ENCODE measurements at places on chromosomes 5 and 9.

DNA sequence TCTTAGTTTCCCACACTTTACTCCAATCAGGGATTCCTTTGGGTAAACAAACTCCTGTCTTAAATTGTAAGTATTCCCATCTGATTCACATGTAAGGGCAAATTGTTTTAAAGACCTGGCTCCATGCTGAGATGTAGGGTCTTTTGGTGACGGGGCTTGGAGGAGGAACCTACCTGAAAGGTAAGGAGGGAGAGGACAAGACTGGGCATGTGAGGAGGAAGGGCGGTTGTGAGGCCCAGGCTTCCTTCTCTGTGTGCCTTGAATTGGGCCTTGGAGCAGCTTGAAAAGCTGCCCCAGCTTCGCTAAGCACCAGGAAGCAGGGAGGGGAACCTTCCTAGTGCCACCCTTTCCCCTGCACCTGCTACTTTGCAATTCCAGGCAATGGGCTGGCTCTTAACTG lies 86.8 kb downstream of the C9orf152 start:
- DNase-seq, result no peak

GRCh38 chr5:1442222-1443145 lies 2.8 kb downstream of the SLC6A3 start:
- no peak for DNase-seq

DNA sequence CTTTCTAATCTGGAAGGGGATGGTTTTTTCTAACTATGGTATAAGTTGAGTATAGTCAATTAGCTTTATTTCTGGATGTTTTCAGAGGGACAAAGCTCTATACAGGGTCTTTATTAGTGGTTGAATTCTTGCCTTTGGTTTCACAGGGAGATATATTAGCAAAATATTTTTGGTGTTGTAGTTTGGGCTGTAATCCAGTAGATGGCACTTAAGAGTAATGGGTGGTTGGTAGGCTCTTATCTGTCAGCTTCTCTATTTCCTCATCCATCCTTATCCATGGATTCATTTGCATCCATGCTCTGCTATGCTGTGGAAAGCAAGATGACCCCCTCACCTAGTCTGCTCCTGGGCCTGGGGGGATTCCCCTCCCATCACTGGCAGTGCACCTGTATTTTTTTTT lies 363.6 kb upstream of the CYLC2 start:
- DNase-seq, result peak; percentile 10

- DNase-seq, result no peak
Measured at GRCh38 chr9:81259896-81260295, 429.5 kb downstream of the TLE1 start.

GRCh38 chr9:116002624-116003023 lies 151.0 kb upstream of the PAPPA start:
- no peak for DNase-seq

DNA sequence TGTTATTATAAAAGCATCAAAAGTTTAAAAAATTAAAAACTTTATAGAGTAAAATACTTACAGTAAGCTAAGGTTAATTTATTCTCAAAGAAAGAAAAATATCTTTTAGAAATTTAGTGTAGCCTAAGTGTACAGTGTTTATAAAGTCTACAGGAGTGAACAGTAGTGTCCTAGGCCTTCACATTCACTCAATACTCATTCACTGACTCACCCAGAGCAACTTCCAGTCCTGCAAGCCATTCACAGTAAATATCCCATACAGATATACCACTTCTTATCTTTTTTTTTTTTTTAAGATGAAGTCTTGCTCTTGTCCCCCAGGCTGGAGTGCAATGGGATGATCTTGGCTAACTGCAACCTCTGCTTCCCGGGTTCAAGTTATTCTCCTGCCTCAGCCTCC lies 73.1 kb upstream of the FST start:
- DNase-seq, result no peak

- no peak for DNase-seq
Measured at GRCh38 chr9:84062538-84062937, 81.9 kb downstream of the RMI1 start.

DNA sequence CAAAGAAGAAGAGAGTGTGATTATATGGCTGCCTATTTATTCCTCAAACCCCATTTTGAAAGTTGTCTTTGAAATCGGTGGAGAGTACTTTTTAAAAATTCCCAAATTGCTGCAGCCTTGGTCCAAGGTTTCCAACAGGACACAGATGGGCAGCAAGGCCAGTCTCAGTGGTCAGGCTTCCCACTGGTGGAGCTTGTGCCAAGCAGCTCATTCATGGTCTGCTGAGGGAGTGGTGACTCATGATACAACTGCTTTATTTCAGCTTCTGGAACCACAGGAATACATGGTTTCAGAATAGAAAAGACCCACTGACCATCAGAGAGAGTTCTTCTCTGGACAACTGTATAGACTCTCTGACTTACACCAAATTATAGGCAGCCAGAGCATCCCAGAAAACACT lies 673.1 kb upstream of the KLF4 start:
- no peak for DNase-seq

All from HEK293T (cell line).